ENCODE measurements at places on chromosomes 12 and 14. TPM values are rescaled to one million over a fixed set of nuclear protein-coding genes. Genes with fewer than 3 reads are reported as not detected.
A peak's percentile ranks its signal among the peaks of the same experiment; 100 is the strongest.

DNA sequence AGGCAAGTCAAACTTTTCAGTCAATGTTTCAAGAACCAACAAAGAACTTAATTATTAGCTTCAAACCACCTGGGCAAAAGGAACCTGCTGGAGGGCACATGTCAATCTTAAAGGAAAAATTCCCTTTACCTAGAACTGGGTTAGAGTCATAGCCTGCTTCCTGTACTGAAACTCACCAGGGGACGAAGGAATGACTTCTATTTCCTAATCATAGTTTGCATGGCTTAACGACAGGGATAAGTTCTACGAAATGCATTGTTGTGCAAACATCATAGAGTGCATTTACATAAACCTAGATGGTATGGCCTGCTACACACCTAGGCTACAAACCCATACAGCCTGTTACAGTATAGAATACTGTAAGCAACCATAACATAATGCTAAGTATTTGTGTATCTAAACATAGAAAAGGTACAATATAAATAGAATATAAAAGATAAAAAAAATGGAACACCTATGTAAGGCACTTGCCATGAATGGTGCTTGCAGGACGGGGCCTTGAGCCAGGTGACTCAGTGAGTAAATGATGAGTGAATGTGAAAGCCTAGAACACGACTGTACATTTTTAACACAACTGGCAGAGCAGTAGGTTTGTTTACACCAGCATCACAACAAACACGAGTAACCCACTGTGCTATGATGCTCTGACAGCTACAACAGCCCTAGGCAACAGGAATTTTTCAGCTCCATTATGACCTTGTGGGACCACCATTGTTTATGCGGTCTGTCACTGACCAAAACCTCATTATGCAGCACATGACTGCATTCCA, 234.9 kb upstream of the CAND1 start:
- DNase-seq, result peak; percentile 79

DNA sequence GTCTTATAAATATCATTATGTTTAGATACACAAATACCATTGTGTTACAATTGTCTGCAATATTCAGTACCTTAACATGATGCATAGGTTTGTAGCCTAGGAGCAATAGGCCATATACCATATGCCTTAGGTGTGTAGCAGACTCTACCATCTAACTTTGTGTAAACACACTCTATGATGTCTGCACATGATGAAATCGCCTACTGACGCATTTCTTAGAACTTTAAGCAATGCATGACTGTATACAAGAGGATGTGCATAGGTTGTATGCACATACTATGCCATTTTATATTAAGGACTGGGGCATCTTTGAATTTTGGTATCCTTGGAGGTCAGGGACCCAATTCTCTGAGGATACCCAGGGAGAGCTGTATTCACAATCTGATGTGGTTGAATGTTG, 10.1 kb upstream of the BTG1 start:
- DNase-seq, result no peak

DNA sequence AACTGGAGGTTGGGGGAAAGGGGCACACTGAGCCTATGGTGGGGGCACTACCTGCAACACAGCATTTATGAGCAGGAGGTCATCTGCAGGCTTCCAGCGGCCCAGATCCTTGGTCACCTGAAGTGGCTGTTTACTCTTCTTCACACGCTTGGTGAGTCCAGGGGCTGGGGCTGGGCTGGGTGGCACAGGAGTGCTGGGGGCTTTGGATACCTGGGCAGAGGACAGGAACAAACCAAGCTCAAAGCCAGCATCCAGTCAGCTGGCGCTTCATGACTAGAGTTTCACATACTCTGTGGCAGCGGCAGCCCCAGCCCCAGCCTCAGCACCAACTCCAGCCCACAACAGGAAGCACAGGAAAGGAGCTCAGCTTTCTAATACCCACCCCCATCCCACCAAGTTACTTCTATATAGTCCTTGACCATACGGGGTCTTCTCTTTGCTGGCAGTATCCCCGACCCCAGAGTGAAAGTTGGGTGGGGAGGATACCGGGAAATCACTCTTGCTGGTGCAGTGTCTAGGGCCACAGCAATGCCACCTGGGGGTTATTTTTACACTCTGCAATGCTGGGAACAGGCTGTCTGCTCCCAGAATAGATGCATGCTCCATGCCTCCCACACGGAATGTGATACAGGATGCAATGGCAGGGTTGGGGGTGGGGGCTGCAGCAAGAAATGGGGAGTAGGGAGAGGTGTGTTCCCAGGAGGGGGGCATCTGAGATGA, 3.1 kb downstream of the MCRS1 start:
- DNase-seq, result no peak

DNA sequence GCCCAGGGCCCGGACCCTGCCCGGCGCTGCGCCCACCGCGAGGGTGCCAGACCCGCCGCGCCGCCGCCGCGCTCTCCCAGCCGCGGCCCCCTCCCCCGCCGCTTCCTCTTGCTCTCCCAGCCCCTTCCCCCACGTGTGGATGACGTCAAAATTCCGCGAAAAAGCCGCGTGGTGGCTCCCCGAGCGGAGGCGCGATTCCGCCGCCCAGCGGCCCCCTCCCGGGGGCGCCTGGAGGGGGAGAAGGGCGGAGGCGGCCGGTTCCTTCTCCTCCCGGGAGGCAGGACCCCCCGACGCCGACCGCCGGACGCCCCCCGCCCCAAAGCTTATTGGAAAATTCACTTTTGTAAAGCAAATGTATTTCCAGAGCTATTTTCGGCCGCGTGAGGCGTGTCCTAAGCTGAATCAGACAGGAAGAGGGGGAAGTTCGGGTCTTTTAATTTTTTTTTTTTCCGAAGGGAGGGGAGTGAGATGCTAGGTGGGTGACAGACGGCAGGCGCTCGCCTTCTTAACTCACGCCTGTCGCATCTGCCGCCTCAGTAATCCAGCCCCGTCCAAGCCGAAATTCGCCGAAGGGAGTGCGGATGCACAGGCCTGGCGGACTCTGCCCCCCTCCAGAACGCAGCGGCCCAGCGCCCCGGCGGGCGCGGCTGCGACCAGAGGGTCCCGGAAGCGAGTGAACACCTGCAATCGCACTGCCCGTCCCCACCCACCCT, 4.1 kb upstream of the CCND2 start:
- no peak for DNase-seq

The RERGL gene
- total RNA-seq, result not detected

Data from M059J (cell line).